ENCODE measurements at places on chromosomes 7 and 10.

DNA sequence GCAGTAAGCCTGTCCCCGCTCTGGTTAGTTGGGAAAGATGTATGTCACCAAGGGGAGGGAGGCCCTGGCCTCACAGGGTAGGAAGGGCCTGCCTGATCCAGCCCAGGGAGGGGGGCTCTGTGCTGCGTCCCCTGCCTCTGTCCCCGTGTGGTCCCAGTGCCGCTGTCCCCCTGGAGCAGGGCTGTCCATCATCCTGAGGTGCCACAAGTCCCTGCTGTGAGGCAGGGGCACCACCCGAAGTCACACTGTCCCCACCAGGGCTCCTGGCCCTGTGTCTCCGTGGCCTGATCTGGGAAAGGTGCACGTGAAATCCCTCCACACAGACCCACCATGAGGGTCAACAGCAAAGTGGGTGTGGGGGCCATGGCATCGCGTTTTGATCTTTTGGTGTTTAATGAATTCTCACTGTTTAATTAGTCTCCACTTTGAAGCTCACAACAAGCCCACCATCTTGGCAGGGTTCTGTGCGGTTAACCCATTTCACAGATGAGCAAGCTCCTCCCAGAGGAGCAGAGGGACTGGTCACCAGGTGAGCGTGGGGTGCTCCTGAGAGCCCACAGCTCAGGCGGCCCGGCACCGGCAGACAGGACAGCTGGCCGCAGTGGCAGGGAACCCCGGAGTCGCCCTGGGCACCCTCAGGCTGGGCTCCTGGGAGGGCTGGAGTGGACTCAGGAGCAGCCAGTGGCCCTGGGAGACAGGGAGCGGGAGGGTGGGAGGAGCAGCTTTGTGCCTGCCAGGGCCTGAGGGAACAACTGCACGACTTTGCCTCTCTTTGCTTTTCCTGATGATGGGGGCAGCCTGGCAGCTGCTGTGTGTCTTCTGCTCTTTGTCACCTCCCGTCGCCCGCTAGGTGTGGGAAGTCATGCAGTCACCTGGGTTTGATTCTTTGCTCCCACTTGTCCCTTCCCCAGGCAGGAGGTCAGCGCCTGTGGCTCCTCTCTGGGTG is 12.0 kb upstream of the CRYGN start:
- no peak for DNase-seq

DNA sequence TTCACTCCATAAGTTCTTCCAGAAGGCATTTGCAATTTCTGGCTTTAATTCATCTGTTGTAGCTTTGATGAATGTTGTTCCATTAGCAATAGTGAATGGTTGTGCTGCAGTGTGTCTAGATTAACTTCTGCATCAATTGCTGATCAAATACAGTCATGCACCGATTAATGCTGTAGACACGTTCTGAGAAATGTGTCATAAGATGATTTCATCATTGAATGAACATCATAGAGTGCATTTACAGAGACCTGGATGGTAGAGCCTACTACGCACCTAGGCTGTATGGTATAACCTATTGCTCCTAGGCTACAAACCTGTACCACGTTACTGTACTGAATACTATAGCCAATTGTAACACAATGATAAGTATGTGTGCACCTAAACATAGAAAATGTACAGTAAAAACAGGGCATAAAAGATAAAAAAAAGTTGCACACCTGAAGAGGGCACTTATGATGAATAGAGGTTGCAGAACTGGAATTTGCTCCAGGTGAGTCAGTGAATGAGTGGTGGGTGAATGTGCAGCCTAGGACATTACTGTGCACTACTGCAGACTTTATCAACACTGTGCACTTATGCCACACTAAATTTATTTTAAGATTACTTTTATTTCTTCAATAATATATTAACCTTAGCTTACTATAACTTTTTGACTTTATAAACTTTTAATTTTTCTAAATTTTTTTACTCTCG is 170.7 kb downstream of the HERPUD2 start:
- no peak for DNase-seq

DNA sequence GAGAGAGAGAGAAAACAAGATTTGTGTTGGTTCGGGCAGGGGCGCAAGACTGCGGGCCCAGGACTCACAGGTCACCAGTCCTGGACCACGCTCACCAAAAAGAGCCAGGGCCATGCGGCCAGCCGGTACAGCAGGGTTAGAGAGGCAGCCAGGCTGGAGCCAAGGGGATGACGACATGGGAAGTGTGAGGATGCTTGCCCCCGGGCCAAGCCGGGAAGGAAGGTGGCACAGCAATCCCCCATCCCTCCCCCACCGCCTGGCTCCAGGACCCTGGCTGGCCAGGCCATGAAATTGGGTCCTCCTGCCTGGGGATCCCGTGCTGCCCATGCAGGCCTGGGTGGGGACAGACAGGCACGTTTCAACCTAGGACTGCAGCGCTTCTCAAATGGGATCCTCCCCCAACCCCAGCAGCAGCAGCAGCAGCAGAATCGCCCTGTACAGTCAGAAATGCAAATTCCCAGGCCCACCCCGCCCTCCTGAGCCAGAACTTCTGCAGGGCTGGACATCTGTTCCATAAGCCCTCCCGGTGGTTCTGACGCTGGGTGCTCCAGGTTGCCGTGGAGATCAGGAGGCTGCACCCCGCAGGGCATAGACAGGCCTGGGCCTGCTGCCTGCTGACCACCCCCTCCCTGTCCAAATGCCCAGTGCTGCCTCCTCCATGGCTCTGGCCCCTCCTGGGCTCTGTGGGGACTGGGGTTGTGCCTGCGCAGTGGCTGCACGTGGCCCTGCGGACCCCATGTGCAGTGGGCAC is 35.0 kb downstream of the YKT6 start:
- no peak for DNase-seq

DNA sequence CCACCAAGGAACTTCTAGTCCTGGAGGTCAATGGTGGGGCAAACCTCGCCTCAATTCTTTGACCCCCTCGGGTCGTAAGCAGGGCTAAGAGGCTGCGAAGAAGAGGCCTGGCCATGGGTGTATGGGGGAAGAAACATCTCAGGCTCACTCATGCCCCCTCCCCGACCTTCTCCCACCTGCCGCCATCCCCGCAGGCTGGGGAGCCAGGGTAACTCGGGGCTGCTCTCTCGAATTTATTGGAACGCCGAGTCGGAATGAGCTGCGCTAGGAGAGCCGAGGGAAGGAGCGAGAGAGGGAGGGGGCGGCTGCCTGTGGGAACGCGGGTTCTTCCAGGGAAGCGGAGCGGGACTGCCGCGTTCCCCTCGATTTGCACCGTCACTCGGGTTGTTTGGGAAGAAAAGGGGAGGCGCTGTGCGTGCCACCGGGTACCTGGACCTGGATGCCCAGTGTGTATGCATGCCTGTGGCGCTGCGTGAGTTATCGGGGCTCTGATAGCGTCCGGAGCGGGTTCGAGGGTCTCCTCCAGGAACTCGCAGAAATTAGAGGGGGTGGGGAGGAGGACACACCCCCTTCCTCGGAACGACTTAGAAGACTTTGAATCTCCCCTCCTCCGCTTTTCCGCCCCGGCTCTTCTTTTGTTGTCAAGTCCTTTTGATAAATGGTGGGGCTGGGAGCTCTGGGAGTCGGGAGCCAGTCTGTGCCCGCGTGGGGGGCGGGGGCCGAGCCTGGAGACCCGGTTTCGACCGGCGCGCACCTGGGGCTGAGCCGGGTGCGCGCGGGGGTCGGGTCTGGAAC is 1.8 kb upstream of the ZNF503 start:
- no peak for DNase-seq

DNA sequence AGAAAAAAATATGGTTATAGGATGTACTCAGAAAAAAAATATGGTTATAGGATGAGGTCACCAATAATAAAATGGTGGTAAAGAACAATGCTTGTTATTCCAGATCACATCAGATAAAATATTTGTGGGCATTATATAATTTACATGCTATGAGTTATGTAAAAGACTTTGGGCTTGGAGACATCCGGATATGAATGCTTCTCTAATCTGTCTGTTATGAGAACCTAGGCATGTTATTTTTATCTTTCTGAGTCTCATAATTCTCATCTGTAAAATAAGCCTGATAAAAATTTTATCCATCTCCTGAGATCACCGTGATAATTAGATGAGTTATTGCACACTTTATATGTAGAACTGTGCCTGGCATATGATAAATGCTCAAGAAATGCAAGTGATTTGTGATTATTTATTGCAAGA is 37.8 kb downstream of the DKK1 start:
- no peak for DNase-seq

- peak; percentile 37 for DNase-seq
Observed at GRCh38 chr10:42754155-42755027, 28.2 kb upstream of the BMS1 start.

- DNase-seq = peak; percentile 39
Observed at GRCh38 chr10:45470098-45471012, 96.3 kb downstream of the ALOX5 start.

GRCh38 chr7:99392659-99393354 is 15.6 kb downstream of the PDAP1 start:
- DNase-seq = peak; percentile 78

DNA sequence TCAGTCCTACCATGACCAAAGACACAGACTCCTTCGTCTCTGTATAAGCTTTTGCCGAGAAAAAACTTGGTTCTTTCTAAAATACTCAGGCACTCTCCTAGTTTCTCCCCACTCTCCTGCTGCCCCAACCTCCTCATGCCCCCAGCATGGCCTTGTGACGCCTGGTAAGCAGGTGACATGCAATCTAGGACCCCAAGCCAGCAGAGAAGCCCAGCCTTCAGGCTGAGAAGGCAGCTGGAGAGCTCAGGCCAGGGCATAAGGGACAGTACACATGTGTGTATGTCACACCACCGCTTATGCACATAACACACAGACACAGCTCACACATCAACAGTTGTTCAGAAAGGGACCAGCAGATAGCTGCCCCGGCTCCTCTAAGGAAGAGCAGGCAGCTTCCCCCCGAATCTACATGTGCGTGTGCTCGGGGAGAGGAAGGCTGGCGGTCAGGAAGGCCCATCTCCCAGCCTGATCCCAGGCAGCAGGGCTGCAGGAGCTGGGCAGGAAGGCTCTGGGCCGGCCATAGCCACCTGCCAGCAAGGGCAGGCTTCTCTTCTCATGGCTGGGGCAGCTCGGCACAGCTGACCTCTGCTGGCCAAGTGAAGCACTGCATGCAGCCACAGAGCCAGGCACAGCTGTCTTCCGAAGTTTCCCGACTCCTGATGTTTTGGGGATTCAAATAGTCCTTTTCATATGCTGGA is 8.5 kb downstream of the DDX56 start:
- peak; percentile 82 for DNase-seq

GRCh38 chr7:29898301-29898700 is 91.3 kb downstream of the SCRN1 start:
- no peak for DNase-seq

DNA sequence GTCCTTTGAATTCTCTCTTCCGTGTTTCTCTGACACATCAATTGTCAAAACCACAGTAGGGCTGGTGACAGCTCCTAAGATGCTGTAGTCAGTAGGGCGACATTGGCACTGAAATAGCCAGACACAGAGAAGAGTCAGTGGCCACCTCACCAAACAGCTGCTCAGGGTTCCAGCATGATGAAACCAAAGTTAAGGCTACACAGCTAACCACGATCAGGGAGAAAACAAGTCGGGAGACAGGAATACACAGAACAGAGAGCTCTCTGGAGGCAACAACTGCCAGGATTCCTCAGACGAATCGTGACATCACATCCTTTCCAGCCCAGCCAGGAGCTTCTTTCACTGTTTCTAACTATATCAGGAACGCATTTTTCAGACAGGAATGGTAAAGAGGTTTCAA is 922.2 kb downstream of the SORCS1 start:
- DNase-seq = no peak
